ENCODE measurements at places on chromosomes 11 and 22.

DNA sequence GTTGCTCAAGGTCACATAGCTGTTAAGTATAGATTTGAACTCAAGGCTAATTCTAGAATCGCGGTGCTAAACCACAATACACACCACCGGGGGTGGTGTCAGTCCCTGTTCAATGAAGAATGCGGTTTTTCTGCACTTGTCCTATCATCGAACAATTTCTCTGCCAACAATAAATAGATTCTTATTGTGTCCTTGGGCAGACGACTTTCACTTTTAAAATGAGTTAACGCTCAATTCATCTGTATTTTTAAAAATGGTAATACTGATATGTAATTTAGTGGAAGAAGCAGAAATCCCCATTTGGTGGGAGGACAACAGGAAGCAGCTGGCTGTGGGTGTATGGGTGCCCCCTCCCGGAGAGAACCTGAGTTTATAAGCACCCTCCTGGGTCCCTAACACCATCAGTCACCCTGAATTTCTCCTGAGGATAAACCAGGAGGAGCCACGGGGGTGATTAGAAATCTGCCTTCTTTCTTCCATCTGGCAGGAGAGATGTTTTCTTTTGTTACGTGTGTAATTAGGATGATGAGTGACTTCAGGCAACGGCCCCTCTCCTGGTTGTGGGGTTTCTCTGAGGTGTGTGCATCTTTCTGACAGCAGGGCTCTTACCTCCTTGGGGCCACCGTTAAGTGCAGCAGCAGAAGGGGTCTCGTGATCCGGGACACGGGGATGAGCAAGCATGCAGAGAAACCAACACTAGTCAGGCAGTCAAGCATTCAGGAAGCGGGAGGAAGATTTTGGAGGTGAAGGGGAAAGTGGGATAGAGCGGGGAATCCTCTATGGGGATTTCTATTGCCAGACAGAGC lies 87.7 kb downstream of the GRAMD1B start:
- DNase-seq, result no peak

DNA sequence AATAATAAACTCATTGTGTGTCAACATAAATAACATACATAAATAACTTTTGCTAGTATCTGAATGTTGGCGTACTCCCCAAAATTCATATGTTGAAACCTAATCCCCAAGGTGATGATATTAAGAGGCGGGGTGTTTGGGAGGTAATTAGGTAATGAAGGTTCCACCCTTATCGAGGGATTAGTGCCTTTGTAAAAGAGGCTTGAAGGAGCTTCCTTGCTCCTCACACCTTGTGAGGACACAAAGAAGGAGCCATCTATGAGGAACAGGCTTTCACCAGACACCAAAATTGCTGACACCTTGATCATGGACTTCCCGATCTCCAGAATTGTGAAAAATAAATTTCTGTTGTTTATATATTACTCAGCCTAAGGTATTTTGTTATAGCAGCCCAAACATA lies 33.9 kb upstream of the CXCR5 start:
- DNase-seq, result no peak

DNA sequence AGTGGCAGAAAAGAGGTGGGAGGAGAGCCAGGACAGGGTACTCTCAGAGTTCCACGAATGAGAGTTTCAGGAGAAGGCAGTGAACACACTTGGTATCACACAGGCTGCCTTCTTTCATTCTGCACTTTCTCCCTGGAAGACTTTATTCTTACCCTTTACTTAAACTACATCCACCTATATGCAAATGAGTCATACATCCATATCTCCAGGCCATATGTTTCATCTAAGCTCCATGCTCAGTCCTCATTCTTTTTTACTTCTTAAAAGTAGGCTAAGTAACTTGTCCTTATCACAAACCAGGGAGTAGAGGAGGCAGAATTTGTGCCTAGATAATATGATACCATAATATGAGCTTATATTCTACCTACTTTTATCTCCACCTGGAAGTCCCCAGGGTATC lies 6.2 kb upstream of the HYLS1 start:
- DNase-seq, result no peak

- no peak for DNase-seq
Measured at GRCh38 chr11:132987936-132988335, 544.4 kb downstream of the OPCML start.

- peak; percentile 34 for DNase-seq
Measured at GRCh38 chr22:20436768-20437612, 635 bp downstream of the SCARF2 start.

GRCh38 chr11:122100756-122101080 lies 15.3 kb downstream of the BLID start:
- peak; percentile 89 for DNase-seq

DNA sequence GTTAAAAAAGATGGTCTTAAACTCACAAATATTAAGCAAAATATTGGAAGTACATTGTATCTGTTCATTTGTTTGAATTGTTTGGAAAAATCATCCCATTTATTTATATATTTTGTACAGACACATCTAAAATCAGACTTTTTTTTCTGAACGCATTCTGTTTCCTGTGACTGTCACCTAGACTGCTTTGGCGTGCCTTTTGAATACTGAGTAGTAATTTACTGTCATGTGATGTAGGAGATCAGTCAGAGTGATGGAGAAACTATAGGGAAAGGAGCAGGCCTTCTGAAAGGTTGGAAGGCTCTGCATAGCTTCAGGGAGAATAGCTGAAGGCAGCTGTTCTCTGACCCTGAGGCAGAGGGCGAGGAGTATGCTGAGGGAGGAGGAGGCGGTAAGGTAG lies 452.0 kb upstream of the ARHGAP42 start:
- DNase-seq, result no peak

DNA sequence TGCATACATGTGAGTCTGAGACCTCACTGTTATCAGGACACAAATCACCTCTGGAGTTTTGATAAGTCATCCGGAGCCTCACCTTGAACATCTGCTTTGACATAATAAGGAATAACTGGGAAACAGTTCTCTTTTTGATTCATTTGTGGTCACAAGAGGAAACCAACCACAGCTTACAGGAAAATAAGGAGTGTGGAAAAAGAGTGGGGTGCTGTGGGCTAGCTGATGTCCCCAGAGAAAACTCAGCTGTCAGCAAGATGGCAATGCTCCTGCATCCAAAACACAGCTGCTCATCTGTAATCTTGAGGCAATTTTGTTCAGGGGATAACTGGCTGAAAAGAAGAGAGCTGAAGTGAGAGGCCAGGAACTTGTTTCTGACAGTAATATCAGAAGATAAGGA lies 416.4 kb upstream of the SYN3 start:
- no peak for DNase-seq

GRCh38 chr11:130487924-130488815 lies 39.7 kb downstream of the ADAMTS15 start:
- DNase-seq, result peak; percentile 74

DNA sequence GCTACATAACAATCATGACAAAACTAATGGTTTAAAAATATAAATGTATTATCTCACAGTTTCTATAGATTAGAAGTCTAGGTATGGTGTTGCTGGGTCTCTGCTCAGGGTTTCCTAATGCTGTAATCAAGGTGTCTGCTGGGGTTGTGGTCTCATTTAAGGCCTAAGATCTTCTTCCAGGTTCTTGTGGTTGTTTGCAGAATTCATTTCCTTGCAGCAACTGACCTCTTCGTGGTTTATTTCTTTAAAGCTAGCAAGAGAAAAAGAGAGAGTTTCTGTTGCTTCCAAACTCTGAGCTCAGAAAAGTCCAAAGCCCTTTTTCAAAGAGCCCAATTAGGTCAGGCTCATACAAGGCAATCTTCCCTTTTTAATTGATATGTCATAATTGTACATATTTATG lies 452.7 kb upstream of the CCDC179 start:
- no peak for DNase-seq

DNA sequence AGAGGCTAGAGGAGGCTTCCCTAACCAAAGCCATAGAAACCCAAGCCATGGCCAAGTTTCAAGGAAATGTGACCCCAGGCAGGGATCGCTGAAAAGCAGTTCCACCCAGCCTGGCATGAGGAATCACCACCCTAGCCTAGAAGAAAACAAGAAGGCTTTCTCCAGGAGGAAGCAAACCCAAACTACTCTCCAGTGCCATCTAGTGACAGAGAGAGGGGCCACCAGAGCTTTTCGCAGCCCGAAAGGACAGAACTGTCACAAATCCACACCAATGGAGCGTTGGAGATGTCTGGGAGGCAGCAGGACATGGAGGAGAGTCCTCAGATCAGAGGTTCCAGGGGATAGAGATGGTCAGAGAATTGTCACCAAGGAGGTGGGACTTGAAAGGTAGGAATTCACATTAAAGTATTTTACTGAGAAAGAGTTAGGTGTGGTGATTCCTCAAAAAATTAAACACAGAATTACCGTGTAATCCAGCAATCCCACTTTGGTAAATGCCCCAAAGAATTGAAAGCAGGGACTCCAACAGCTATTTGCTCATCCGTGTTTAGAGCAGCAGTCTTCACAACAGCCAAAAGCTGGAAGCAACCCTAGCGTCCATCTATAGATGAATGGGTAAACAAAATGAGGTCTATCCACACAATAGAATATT lies 67.3 kb upstream of the NUP50 start:
- peak; percentile 71 for DNase-seq

DNA sequence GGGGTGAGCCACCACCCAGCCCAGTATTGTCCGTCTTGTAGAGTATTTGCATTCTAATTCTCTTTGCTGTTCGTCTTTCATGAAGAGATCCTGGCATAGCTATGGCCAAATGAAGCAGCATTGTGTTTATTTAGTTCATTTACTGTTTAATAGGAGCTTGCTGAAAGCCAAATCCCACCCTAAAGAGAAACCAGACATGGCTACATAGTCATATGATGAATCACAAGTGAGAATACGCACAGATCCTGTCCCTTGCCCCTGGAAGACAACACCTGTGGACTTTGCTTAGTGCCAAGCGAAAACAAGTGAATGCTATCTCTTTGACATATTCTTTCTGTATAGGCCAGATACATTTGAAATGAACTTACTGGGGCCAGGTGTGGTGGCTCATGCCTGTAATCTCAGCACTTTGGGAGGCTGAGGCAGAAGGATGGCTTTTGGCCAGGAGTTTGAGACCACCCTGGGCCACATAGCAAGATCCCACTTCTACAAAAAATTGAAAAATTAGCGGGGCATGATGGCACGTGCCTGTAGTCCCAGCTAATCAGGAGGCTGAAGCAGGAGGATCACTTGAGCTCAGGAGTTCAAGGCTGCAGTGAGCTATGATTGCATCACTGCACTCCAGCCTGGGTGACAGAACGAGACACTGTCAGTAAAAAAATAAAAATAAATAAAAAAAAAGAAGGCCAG lies 5.1 kb upstream of the ARFGAP3 start:
- peak; percentile 9 for DNase-seq
